Activated naive CD8-positive, alpha-beta T cell treated with anti-CD3 and anti-CD28 coated beads, Interleukin-2, amount 50 U/mL, for 16 hours (primary cell): ENCODE measurements at places on chromosomes 2 and 18.

DNA sequence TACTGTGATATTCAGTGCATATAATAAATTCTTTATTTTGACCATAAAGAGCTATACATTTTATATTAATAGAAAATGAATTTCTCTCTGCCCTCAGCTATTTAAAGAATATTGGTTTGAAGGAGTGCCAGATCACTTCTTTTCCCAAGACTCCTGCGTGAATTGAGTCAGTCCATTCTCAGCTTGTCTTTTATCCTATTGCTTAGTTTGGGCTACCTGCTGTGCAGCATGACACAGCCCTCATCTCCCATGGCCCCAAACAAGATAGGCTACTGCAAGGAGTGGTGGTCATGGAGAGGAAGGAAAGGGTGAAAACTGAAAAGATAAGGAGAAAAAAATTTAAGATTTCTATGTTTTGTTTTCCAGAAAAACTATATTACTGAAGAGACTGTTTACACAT is 10.1 kb upstream of the FBXO11 start:
- DNase-seq = no peak

- no peak for DNase-seq
These were observed 9.4 kb downstream of the MBD2 start for GRCh38 chr18:54215069-54215468.

GRCh38 chr2:50611351-50611871 is 420.5 kb downstream of the NRXN1 start:
- DNase-seq = no peak

DNA sequence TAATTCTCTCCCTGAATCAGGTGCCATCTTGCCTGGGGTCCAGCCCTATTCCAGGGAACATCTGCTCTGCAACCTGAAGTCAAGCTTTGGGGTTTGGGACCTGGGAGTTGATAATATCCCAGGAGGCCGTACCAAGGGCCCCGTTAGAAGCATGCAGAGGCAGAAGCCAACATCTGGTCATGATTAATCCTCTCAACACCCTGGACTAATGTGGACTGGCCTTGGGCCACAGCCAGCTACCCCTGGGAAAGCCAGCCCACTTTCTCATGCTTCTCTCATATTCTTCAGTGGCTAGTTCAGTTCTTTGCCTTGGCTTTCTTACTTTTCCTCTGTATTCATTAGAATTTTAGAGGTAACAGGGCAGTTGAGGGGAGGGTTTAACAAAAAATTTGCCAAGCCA is 515.6 kb upstream of the NRP2 start:
- no peak for DNase-seq

DNA sequence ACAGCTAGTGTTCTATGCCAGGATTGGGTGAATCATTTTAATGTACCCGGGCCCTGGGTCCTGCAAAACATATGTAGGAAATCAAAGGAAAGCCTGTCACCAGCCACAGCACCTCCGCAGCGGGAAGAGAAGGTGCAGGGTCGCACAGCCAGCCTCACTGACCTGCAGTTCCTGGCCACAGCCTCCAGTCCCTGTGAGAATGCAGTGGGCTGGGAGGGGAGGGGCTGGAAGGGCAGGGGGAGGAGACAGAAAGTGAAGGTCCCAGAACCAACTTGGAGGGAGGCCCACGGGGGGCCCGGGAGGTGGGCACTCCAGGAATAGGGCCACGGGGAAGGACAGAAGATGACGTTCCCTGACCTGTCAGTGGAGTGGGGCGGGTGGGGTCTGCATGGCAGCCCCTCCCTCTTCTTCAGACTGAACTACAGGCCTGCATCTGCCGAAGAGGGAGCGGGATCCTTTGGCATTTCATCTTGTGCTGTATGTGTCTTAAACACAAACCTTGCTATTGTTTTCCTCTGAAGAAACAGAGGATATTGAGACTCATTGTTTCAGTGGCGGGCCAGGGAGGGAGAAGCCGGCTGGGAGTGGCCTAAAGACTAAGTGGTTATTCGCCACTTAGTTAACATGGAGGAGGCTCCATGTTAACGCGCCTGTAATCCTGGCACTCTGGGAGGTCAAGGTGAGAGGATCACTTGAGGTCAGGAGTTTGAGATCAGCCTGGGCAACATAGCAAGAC is 7.5 kb downstream of the MAL start:
- no peak for DNase-seq

- no peak for DNase-seq
These were observed 85.2 kb upstream of the HNMT start for GRCh38 chr2:137879121-137879520.

GRCh38 chr2:118803012-118803411 is 44.4 kb downstream of the EN1 start:
- no peak for DNase-seq

GRCh38 chr18:72107647-72108383 is 436.3 kb downstream of the CBLN2 start:
- no peak for DNase-seq

GRCh38 chr2:201644001-201644400 is 698 bp upstream of the TMEM237 start:
- no peak for DNase-seq

DNA sequence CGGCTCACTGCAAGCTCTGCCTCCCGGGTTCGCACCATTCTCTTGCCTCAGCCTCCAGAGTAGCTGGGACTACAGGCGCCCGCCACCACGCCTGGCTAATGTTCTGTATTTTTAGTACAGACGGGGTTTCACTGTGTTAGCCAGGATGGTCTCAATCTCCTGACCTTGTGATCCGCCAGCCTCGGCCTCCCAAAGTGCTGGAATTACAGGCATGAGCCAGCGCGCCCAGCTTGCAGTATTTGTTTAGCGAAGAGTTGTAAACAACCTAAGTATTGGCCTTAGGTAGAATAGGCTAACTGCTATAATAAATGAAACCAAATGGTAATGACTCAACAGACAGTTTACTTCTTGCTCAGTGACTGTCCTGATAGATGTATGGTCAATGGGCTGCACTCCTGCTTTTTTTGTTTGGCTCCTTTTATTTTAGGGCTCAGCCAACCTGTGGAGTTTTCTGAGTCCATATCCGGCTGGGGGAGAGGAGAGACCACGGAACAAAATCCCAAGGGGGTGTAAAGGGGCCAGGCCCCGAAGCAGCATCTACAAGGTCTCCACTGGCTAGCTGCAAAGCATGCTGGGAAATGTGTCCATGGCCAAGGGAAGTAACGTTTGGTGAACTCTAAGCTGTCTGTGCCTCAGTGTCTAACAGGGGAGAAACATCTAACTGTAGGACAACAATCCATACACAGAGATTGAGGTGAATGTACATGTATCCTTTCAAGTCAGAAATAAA is 841.0 kb upstream of the ID2 start:
- DNase-seq = no peak

DNA sequence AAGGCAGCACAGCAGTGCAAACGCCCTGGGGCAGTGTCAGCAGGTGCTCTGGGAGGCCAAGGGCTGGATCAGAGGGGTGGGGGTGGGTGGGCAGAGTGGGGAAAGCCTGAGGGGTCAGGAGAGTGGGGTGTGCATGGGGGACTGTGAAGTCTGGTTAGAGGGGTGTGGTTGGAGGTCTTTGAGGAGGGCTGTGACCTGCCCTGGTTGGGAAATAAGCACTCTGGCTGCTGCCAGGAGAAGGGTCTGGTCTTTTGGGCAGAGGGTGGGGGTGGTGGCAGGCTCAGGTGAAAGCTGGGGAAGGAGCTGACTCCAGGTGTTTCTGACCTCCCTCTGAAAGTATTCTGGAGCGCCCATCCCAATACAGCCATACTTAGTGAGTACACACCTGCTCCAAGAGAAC is 4.2 kb downstream of the ALPI start:
- no peak for DNase-seq

GRCh38 chr2:96799623-96799935 is 16.5 kb upstream of the CNNM3 start:
- DNase-seq = no peak

DNA sequence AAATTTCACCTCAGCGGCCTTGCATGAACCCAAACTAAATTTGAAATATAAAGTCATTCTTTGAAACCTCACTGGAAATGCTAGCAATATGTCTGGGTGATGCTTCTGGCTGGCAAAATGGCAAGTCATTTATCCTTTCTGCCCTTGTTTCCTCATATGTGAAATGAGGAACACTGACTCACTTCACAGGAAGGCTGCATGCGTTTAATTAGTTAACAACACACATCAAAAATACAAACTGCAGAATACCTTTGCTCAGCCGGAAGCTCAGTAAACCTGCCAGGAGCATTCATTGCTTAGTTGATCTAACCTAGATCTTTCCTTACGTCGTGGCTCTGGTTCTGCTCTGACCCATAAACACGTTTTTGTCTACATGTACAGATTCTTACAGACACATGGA is 214.2 kb upstream of the ACVR2A start:
- no peak for DNase-seq

DNA sequence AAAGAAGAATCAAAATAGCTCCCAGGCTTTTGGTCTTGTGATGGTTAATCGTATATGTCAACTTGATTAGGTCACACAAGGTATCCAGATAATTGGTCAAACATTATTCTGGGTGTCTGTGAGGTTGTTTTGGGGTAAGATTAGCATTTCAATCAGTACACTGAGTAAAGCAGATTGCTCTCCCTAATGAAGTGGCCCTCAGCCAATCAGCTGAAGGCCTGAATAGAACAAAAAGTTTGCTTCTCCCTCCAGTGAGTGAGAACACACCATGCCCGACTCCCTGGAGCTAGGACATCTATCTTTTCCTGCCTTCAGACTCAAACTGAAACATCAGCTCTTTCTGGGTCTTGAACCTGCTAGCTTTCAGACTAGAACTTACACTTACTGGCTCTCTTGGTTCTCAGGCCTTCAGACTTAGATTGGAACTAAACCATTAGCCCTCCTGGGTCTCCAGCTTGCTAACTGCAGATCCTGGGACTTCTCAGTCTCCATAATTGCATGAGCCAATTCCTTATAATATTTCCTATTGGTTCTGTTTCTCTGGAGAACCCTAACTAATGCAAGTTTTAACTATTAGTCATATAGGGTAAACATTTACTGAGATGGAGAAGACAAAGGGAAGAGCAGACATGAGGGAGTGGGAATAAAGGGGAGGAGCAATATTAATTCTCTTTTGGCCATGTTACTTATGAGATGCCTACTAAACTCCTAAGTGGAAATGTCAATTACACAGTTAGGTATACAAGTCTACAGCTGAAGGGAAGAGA is 25.5 kb downstream of the LNPK start:
- no peak for DNase-seq

- DNase-seq = no peak
These were observed 70.2 kb downstream of the SPATS2L start for GRCh38 chr2:200376513-200377354.

DNA sequence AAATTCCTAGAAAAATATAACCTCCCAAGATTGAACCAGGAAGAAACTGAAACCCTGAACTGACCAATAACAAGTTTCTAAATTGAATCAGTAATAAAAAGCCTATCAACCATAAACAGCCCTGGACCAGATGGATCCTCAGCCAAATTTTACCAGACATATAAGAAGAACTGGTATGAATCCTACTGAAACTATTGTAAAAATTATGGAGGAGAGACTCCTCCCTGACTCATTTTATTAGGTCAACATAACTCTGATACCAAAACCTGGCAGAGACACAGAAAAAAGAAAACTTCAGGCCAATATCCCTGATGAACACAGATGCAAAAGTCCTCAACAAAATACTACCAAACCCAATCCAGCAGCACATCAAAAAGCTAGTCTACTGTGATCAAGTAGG is 11.3 kb downstream of the NT5C1B start:
- no peak for DNase-seq

DNA sequence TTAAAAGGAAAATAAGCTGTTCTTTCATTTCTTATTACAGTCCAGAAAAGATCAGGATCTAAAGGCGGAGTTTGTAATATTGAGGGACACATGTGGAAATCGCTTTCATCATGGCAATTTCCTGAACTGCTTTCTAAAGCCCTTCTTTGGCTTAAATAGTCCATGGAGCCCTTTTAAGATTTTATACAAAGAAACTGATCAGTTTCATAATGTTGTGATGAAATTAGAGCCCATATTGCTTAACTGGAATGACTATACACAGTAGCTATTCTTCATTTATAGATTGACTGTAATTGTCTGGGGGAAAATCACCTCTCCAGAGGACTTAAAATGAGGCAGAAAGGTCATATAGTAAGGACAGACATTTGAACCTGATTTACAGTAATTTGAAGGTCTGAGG is 322.2 kb downstream of the ETAA1 start:
- DNase-seq = no peak

DNA sequence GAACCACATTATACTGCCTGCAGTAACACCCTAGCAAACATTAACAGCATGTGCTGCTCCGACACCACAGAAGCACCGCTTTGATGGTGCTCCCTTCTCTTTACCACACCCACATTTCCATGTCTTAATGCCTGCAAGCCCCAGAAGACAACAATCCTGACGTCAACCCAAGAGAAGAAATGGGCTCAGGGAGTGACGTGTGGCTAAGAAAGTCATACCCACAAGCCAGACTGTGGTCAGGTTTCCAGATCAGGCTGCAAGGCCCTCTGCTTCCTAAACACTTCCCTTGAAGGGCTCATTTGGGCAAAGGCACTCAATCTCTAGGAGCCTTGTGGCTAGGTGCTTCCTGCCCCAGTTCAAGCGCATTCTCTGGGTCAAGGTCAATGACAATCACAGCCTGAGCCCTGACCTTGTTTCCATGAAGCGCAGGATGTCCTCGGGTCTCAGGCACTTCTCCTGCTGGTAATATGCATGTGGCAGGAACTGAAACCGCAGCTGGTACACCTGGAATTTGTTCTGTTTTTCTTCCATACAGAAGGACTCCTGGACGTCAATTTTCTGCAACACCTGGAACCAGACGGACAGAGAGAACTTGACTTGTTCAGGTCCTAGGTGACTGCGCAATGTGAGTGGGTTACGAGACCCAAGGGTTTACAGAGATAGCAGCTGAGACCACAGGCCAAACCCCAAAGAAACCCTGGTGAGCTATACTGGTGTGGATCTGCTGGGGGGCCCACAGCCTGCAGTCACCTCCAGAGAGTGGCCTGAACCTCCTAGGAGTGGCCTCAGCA is 67.2 kb downstream of the POLR1A start:
- DNase-seq = no peak

DNA sequence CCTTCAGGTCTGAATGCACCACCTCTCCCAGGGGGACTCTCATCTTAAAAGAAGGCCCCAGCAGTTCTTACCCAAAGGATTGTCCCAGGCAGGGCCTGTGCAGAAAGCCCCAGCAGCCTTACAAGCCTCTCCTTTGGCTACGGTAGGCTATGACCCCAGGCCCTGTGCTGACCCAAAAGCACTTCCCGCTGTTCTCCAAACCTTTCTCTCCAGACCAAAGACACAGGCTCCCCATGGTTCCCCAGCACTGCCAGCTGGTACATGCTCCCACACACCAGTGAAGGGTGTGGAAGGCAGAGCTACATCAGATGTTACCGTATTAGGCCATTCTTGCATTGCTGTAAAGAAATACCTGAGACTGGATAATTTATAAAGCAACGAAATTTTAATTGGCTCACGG is 35.4 kb downstream of the LBH start:
- no peak for DNase-seq
